Activated T-cell treated with anti-CD3 and anti-CD28 coated beads for 48 hours (primary cell): ENCODE measurements at places on chromosomes 5 and 9.
A peak's percentile ranks its signal among the peaks of the same experiment; 100 is the strongest.

GRCh38 chr9:114662081-114662989 lies 4.7 kb upstream of the TEX53 start:
- peak; percentile 56 for DNase-seq

DNA sequence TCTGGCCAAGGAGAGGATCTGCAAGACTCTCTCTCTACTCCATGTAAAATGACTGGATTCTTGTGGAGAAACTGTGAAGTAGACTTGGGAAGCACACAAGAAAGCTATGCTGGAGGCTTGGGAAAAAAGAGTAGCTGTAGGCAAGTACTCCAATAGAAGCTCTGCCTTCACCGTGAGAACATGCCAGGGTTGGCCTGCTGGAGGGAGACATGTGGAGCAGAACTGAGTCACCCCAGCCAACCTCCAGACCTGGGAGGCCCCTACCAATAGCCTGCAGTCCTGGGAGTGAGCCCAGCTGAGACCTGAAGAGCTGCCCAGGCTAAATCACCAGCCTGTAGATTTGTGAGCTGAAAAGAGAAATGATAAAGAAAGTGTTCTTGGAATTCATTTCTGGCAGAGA lies 66.6 kb downstream of the DEPDC1B start:
- DNase-seq: no peak

DNA sequence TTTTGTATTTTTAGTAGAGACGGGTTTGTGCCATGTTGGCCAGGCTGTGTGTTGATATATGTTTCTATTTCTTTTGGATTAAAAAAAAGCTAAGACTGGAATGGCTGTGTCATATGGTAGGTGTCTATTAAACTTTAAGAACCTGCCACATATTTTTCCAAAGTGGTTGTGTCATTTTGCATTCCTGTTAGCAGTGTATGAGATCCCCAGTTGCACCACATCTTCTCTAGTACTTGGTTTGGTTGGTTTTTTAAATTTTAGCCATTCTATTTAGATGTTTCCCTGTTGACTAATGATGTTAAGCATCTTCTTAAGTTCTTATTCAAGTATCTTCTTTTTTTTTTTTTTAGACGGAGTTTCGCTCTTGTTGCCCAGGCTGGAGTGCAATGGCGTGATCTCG lies 36.2 kb upstream of the MEGF9 start:
- DNase-seq: no peak

GRCh38 chr5:122429545-122430318 lies 117.7 kb downstream of the SNCAIP start:
- DNase-seq: no peak

- DNase-seq: no peak
Observed at GRCh38 chr5:68080282-68081050, 135.1 kb upstream of the PIK3R1 start.

- peak; percentile 63 for DNase-seq
Observed at GRCh38 chr5:111254613-111255012, 30.4 kb downstream of the CAMK4 start.

DNA sequence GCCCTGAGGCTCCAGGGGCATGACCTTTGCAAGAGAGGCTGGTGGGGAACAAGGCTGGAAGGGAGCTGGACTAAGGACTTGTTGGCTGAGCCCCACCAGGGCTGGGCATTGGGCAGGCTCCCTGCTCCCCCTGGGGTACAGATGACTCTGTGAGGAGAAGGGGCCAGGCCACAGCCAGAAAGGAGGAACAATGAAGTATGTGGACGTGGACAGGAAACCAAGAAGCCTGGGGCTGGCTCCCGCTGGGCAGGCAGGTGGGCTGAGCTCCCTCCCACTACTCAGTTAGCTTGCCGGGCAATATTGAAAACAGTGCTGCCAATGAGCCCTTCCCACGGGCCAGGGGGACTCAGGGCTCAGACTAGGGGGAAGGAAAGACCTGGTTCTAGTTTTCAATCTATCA lies 66.1 kb upstream of the SPTLC1 start:
- DNase-seq: no peak

- no peak for DNase-seq
Observed at GRCh38 chr5:14145435-14146334, 2.5 kb downstream of the TRIO start.

DNA sequence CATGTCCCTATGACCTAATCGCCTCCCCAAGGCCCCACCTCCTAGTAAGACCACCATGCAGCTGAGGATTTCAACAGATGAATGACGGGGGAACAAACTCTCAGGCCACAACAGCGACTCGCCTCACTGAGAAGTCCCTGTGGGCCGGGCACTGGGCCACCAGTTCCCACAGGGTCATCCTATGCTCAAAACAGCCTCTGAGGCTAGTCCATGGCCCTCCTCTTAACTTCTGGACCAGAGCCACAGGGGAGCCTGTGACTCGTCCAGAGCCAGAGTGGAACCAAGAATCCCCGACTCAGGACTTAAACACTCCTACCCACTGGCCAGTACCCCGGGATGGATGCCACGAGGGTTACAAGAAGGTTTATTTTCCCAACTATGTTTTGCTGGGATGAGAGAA lies 12.3 kb downstream of the GFPT2 start:
- DNase-seq: no peak

GRCh38 chr9:109117856-109118807 lies 1.6 kb downstream of the TMEM245 start:
- DNase-seq: peak; percentile 36

DNA sequence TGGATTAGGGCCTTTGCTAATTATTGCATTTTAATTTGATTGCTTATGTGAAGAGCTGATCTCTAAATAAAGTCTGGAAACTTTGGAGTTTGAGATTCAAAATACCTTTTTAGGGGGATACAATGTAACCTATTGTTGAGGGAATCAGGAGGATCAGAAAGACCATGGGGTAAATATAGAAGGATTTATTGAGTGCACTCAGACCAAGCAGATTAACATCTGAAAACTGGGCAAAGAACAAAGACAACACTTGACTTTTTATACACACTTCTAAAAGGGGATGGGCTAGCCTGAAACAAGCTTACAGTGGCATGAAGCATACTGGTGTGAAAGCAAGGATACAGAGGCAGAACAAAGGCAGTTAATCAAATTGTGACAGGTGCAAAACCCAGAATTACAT lies 174.3 kb downstream of the MRPS30 start:
- DNase-seq: no peak

DNA sequence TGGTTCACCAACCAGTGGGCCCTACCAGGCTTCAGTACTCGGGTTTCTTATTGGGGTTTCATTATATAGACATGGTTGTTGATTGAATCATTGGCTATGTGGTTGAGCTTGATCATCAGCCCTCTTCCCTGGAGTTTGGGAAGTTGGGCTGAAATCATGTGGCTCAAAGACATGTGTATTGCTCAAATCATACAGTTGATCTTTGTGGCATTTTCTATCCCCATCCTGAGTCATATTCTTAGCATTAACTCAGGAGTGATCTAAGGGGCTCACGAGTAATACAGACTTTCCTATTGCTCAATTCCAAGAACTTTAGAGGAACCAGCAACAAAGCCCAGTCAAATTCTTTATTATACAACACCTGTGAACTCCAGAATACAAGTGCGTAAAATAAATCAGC lies 66.2 kb downstream of the SMC5 start:
- DNase-seq: no peak

DNA sequence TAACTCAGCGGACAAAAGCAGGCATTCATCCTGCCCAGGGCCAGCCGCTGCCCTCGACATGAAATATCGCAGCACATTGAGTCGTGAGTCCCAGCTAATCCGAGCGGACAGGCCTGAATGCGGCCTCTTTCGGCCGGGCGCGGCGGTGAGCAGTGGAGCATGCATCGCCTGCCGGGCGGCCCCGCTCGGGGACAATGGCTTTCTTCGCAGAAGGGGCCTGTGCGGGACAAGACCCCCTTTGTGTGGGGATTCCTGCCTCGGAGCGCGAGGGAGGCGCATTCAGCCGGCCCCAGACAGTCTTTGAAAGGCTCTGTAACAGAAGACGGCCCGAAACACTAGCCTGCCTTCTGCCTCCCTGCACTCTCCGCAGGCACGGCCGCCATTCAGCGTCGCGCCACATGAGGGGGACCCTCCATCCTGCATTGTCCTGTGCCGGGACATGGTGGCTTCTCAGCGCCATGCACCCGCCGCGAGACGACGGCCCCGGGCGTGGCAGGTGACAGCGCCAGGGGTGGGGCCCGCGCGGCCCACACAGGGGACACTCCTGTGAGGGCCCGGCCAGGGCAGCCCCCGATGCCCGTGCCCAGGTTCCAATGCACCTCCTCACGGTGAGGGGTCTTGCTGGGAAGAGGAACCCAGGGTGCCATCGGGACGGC lies 52.0 kb downstream of the EXD3 start:
- DNase-seq: no peak

DNA sequence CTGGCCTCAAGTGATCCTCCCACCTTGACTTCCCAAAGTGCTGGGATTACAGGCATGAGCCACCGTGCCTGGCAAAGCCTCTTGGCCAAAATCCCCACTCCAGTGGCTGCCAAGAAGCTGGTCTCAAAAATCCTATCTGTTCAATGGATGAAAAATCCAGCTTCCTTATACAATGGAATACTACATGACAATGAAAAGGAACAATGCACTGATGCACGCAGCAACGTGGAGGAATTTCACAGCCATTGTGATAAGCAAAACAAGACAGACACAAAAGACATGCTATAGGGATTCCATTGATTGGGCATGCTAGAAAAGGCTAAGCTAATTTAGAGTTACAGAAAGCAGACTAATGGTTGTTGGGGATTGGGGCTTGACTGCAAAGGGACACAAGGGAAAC lies 13.1 kb upstream of the SFXN1 start:
- no peak for DNase-seq

DNA sequence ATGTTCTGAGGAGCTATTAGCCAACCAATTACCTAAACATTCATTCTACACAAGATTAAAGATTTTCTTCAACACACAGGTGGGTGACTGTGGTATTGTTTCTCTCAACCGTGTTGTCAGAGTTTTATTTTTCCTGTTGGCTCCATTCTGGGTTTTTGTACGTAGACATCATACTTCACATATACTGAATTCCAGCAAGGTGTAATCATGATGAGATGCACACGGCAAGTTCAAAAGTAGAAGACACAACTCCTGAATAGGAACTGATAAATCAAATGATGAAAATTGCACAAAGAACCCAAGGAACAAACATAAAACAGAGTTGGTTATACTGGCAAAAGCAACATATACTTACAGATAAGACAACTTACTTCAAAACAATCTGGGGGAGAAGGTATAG lies 40.2 kb upstream of the RANBP6 start:
- no peak for DNase-seq

DNA sequence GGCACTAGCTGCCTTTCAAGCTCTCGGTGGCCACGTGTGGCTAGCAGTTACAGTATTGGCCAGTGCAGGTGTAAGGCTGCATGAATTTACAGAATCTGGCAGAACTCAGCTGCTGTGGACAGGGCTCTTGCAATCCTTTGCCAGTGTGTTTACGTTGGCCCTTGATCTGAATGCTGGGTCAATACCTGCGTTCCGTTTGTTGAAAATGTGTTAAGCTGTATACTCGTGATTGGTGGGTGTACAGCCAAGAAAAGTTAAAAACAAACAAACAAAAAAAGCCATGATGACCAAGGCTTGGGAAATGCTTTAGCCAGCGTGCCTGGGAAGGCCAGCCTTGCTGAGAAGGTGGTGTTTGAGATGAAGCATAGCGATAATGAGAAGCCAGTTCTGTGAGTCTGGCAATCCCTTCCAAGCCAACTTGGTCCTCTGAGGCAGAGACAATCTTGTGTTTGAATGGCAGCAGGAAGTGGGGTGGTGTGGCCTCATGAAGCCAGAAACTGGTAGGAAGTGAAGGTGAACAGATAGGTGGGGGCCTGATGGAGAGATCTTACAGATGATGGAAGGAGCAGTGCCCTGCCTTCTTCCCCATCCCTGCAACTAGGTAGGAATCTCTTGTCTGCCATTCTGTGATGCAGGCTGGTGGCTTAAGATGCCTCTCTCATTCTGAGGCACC lies 820 bp upstream of the CFAP90 start:
- DNase-seq: no peak

DNA sequence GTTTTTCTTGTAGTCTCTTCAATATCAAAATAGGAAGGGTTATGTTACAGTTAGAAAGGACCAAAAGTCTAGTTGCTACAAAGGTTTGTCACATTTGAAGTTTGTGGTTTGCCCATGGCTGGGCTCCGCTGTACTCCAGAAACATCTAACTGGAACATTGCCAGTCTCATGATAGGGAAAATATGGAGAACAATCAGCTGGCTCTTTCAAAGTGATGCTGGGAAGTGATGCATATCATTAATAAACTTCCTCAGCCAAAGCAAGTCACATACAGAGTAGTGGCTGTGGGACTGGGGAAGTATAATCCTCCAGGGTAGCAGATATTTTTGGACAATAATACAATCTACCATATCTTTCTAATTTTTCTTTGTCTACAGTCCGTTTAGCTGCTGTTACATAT lies 8.8 kb downstream of the BTF3 start:
- no peak for DNase-seq

- no peak for DNase-seq
Observed at GRCh38 chr5:151880324-151880723, 44.3 kb downstream of the GLRA1 start.

GRCh38 chr5:84168841-84169240 lies 215.8 kb downstream of the EDIL3 start:
- no peak for DNase-seq

GRCh38 chr9:6270896-6271295 lies 55.3 kb downstream of the IL33 start:
- DNase-seq: no peak

GRCh38 chr5:5332287-5332686 lies 90.2 kb upstream of the ICE1 start:
- DNase-seq: no peak

DNA sequence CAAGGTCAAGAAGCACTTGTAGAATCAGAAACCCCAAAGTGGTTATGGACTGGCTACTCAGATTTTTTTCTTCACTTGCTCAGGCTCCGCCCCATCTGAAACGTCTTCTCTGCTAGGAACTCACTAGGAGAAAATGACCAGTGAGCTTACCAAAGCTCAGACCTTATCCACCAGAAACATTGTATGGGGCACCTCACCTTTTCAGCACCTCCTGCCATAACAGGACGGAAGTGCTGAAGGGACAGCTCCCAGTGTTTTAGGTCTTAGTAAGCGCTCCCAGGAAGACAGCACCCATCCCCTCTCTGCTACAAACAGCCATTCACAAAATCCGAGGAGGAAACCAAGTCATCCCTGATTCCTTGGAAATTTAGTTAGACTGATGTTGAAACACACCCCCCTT lies 1.2 kb upstream of the GABRA1 start:
- DNase-seq: no peak

DNA sequence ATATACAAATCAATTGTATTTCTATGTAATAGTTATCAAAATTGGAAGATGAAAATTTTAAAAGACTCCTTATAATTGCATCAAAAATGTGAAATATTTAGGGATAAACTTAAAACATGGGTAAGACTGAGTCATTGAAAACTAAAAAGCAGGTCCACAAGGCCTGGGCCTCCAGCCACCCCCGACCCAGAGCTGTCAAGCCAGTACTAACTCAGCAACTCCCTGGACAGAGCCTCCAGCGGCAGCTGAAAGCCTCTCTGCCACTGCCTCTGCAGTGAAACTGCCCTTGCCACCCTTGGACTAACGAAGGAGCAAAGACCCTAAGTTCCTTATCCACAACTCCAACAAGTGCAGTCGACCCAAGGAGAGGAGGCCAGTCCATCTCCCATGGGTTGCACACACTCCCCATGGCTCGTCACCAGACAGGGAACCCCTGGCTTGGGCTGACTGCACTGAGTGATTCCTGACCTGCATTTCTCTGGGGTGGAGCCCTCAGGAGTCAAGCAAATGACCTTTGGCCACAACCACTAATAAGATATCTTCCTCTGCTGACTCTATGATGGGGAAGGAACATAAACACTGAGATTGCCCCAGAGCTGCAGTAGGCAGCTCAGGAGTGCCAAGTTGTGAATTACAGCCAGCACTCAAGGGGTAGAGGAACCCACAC lies 20.5 kb downstream of the PTGER4 start:
- DNase-seq: no peak
